GM12865 (cell line): ENCODE measurements at places on chromosomes 4 and X.

GRCh38 chr4:42570221-42570620, 86.7 kb downstream of the ATP8A1 start:
- DNase-seq, result no peak

DNA sequence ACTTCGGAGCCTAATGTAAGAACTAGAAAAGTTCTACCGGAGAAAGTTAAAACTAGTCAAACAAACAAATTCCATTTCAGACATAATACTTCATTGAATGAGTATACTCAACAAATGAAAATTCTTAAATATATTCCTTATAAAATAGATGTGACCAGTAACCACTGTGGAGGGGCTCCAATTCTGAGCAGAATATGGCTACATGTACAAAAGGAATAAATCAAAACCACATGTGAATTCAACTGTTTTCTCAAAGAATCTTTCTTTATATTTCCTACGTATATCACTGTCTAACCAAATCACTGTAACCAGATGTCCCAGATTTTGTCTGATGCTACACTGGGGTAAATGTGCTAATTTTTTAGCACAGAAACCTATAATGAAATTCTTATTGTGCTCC, 49.0 kb downstream of the HTN1 start:
- no peak for DNase-seq

GRCh38 chrX:80354966-80355465, 65.2 kb upstream of the TENT5D start:
- DNase-seq, result no peak

DNA sequence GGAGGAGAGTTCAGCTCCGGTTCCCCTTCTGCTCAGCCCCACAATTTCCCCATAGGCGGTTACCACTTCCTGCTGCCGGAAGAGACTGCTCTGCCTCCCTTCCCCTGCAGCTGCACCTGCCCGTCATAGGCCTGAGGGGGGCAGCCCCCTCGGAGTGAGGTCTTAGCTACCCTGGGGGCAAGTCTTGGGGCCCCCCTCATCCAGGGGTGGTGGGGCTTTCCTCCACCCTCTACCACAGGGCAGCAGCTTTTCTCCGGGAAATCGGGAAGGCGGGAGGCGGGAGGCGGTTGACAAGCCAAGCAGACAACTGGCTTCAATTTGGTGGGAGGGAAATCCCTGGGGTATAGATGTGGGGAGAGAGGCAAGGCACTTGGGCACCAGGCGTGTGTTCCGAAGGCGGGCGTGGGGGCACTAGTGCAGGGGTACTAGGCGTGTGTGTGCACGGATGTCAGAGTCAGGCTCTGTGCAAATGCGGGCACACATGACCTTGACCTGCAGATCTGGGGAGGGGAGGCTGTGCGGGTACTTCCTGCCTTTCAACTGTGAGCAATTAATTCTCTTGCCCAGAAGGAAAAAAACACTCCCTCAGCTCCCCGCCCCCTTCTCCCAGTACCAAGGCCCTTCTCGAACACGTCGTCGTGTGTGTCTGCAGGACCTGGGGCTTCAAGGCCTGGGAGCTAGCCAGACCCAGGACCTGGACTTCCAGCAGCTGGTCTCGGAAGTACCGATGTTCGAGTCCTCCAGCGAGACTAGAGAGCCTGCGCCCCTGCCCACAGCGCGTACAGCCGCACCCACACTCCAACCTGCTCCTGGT, 1.0 kb upstream of the ARHGAP4 start:
- DNase-seq, result peak; percentile 91

GRCh38 chrX:19595043-19595677, 79.9 kb upstream of the MAP3K15 start:
- no peak for DNase-seq

DNA sequence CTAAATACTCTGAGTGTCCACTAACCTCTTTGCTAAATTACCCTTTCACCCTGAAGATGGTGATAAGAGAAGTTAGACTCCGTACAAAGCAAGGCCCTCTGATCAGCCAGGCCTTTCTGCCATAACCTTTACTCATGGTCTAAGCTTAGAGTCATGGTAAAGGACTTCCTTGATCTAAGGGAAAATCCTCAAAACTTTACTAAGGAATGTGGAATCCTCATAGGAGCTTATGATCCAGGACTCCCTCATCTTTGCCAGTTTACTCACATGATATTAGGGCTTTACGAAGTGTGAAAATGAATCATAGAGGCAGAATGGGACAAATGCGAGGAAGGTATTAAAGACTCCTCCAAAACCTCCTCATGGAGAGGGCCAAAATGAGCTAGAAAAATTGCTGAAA, 7.9 kb upstream of the FAM13A start:
- no peak for DNase-seq

DNA sequence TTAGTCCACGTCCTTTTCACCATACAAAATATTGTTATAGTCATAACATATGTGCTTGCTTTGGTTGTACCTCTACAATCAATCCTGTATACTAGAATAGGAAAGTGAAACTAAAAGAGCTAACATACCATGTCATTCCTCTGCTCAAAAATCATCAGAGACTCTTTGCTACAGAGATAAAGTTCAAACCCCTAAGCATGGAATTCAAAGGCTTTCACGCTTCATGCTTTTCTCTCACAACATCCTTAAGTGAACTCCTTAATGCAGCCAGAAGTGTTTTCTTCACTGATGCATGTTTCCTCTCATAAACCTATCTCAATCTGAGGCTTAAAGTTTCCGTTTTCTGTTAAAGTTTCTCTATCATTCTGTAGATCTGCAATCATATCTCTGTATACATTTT, 744.6 kb upstream of the IGFBP7 start:
- DNase-seq, result no peak

DNA sequence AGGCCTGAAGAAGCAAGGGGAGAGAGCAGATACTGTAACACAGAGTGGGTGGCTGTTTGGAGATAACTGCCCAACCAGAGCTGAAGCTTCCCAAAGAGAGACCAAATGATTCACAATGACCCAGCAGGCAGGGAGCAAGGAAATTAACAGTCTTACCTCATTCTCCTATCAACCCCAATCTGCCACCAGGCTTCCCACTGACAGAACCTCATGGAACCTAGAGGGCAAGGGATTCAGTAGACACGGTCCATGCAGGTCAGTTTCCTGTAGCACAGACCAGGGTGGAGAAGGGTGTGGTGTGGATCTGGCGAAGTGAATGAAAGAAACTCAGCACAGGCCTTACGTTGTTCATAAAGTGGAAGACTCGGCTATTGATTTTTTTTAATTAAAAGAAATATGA, 60.7 kb upstream of the ALB start:
- DNase-seq, result no peak

- DNase-seq, result no peak
Observed at GRCh38 chr4:15373363-15373762, 54.5 kb upstream of the C1QTNF7 start.

- peak; percentile 81 for DNase-seq
Observed at GRCh38 chrX:47619486-47620302, at the start of gene SYN1. SYN1 (minus strand) TSS chrX:47619857; CDS start chrX:47619728, 129 bp downstream.

DNA sequence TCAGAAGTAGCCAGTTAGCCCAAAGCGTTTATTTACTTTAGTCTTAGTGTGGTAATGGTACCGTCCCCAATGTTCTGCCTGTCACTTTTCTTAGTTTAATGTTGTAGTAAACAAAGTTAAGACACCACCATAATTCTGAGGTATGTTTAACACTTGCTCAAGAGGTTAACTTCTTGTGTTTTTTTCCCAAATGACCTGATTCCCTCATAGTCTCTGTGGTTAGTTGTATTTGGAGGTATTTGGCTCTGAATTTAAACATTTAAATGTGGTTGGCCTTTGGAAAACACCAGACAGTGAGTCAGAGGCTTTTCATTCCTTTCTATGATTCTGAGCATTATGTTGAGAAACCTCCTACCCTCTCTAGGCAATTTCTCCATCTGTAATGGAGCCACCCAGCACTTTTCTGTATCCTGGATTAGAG, 47.9 kb downstream of the CXCL1 start:
- no peak for DNase-seq

DNA sequence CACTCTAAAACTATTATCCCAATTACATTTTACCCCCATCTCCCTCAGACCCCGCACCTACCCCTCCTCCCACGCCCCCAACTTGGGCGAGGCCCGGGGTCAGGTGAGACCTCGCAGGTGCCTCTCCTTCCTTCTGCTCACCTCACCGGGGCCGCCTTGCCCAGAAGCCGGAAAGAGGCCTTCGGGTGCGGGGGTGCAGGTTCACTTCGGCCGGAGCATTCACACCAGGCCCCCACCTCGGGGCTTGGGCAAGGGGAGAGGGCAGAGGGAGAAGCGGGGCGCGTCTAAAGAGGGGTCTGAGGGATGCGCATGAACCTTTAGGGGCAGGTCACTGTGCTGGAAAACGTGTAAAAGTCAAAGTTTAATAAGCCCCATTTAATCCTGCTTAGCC, 427 bp downstream of the ZNF182 start:
- peak; percentile 33 for DNase-seq

DNA sequence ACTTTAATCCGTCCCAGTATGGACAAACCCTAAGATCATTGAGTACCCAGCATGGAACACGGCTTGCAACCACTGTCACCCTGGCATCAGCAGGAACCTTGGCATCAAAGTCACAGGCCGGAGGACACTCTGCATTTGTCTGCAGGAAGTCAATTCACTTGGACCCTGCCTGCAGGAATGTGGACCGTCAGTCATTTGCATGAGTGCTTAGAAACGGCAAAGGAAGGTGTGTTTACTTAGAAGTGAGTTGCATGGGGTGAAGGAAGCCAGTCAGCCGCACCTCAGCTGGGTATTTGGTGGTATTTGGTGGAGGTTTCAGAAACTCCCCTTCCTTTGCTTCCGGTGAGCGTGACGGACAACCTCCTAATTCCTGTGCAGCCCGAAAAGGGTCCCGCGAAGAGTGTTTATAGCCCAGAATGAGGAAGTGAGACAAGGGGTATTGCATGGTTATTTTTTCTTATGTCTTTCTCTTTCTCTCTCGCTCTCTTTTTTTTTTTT, 15.5 kb downstream of the P2RY8 start:
- DNase-seq, result peak; percentile 97

DNA sequence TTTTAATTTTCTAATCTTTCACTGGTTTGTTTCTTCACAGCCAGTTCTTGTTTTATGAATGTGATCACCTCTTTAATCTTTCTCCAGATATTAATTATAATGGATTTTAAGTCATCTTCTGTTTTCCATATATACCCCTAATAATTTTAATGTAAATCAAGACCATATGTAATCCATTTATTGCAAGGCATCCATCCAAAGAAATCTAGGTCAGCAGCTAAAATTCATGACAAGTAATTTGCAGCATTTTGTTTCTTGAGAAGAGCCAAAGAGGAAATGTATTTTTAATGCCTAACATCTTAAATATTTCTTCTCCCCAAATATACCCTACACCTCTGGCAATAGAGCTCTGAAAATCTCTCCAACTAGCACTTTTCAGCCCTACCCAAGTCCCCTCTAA, 81.1 kb downstream of the SUPT20HL2 start:
- DNase-seq, result no peak

- no peak for DNase-seq
Observed at GRCh38 chr4:85125688-85126087, 159.2 kb upstream of the WDFY3 start.

GRCh38 chrX:17829566-17829965, 31.5 kb downstream of the RAI2 start:
- no peak for DNase-seq

GRCh38 chr4:125352521-125352920, 37.8 kb downstream of the FAT4 start:
- DNase-seq, result no peak

- DNase-seq, result peak; percentile 68
Observed at GRCh38 chr4:177441061-177441802, 1.0 kb downstream of the AGA start.

- DNase-seq, result peak; percentile 62
Observed at GRCh38 chrX:115561605-115562479, 868 bp downstream of the PLS3 start.

DNA sequence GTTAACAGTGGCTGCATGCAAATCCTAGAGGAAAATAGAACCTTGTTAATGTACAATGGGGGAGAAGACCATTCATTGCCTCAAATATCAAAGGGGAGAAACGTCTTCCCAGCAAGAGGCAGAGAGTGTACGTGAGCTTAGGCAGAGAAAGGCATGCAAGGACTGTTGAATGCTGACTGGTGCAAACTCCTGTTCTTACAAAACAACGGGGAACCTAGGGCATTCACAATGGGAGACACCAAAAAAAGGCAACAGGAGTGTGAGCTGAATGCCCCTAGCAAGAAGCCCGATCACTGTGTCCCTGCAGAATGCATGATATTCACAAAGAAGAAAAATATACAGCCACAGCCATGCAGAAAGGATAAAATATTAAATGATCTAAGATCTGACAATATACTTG, 184.9 kb downstream of the NSUN7 start:
- no peak for DNase-seq

GRCh38 chr4:11495291-11495690, 66.6 kb upstream of the HS3ST1 start:
- no peak for DNase-seq

- no peak for DNase-seq
Observed at GRCh38 chr4:39233783-39234182, 51.5 kb downstream of the WDR19 start.

GRCh38 chr4:137310166-137310565, 222.1 kb downstream of the PCDH18 start:
- DNase-seq, result no peak

- DNase-seq, result no peak
Observed at GRCh38 chr4:8615921-8616787, 23.6 kb downstream of the CPZ start.

DNA sequence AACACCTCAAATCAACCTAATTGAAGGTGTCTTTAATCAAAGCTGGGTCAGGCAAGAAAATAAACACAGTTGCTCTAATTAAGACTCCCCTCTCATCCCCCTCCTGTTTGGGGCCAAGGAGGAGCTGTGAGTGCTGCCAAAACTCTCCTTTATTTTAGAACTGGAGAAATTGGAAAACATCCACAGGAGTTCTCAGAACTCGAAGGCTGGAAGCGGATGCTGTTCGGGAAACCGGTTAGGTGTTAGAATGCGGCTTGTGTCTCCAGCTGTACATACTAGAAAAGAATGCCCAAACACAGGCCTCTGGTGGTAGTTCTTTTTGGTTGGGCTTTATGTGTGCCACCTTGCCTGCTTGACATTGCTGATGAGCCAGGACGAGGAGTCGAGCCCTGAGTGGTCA, 118.2 kb downstream of the GPR143 start:
- no peak for DNase-seq

GRCh38 chr4:71253545-71253944, 85.3 kb upstream of the SLC4A4 start:
- no peak for DNase-seq

DNA sequence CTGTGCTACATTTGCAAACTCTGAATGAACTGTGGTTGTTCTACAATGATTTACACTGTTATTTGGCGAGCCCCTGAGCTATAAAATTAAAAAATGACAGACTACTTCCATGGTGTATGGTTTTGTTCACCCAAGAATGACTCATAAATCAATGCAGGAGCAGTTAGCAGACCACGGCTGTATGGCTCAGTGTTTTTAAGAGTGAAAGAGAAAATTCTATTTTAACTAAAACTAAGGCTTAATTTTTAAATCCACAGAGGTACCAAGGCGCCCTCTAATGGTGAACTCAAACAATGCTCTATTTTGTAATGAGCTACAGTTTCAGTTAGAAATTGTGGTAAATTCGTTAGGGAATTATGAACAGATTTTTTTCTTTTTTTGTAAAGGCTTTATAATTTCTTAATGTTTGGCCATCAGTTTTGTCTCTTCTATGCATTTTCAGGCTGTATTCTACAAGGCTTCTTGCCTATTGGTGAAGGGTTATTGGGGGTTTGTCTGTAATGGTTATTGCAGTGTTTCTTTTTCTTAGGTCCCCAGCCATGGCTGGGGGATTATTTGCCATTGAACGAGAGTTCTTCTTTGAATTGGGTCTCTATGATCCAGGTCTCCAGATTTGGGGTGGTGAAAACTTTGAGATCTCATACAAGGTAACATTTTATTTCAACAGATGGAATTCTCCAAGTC, 32.5 kb downstream of the HMGB2 start:
- peak; percentile 41 for DNase-seq

GRCh38 chr4:167786504-167786903, 305.8 kb upstream of the ANXA10 start:
- DNase-seq, result no peak
